ENCODE measurements at places on chromosomes 6 and 20.

GRCh38 chr6:45098256-45098655 is 229.9 kb upstream of the RUNX2 start:
- no peak for DNase-seq

DNA sequence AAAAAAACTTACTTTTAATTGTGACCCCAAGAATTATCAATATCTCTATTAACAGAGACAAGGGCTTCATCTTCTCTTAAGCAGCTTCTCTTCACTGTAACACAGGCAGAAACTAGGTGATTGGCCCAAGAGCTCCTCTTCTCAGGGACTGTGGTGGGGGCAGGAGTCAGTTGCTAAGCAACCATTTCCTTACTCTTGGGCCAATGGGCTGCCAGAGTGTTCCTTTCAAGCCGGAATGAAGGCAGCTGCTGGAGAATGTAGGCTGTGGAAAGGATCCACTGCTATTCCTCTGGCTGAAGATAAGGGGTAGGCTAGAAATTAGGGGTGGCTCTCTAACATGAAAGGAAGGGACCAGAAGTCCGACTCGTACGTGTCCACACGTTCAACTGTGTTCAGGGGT is at the start of gene SEL1L2:
Gene SEL1L2, minus strand, starts transcription at position 150 of the 400 bp plus-strand sequence. Its CDS starts 80 bp downstream, at position 70.
- DNase-seq: no peak

DNA sequence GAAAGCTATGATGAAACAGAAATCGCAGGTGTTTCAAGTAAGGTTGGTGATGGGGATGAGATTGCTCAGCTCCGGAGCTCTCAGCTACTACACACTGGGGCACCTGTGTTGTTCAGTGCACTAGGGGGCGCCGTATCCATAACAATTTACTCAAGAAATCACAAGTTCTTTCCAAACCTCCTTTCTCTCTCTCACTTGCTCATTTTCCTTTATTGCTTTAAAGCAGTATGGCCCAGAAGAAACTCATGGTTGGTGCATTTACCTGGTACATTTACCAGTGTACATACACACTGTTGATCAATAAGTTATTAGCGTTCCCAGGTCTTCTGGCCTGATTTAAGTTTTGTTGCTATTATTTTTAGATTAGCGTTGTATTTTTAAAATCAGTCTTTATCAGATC is 235.2 kb upstream of the TAB2 start:
- DNase-seq: no peak

DNA sequence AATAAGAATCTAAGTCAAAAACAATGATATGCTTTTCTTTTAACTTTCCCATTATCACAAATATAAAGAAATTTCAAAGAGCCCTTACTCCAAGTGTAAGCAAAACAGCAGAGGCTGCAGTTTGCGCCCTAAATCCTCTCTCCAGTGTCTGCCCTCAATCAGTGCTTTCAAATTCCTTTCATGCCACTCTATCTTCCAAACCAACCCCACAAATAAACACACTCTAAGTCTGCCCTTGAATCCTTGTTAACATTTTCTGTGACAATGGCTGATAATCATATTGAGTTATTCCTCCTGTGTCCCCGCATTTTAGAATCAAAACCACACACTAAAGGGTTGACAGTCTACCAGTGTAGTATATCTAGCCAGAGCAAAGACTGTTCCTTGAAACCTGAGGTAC is 317.9 kb upstream of the MARCKS start:
- no peak for DNase-seq

- no peak for DNase-seq
Observed at GRCh38 chr6:148693882-148694484, 52.8 kb upstream of the UST start.

DNA sequence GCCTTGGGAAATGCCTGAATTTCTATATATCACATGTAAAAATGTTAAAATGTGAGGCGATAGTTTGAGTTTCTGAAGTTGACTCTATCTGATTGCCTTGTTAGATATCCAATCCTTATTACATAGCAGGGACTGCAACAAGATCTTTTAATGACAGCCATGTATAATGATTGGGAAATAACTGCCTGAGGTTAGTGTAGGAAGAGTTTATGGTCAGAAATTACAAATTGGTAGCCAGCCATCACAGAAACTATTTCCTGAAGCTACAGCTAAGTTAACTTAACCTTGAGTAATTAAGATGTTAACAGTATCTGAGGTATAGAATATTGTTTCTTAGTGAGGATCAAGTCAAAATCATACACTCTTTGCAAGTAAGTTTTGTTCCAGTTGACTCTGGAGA is 41.0 kb downstream of the AKIRIN2 start:
- no peak for DNase-seq

- no peak for DNase-seq
Observed at GRCh38 chr20:50892394-50892793, 38.8 kb downstream of the ADNP start.

DNA sequence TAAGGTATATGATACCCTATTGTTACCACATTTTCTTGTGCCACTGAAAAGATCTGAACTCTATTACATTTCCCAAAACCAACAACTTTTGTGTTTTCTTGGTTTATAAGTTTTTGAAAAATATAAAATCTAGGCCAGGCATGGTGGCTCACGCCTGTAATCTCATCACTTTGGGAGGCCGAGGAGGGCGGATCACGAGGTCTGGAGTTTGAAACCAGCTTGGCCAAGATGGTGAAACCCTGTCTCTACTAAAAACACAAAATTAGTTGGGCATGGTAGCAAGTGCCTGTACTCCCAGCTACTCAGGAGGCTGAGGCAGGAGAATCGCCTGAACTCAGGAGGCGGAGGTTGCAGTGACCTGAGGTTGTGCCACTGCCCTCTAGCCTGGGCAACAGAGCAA is 34.3 kb downstream of the SAMHD1 start:
- DNase-seq: no peak

GRCh38 chr6:87710090-87710489 is 8.1 kb upstream of the AKIRIN2 start:
- no peak for DNase-seq

- DNase-seq: no peak
Observed at GRCh38 chr20:2729791-2730190, 37.2 kb downstream of the EBF4 start.

GRCh38 chr20:34363465-34364222 is 571 bp downstream of the ITCH start:
- DNase-seq: no peak

DNA sequence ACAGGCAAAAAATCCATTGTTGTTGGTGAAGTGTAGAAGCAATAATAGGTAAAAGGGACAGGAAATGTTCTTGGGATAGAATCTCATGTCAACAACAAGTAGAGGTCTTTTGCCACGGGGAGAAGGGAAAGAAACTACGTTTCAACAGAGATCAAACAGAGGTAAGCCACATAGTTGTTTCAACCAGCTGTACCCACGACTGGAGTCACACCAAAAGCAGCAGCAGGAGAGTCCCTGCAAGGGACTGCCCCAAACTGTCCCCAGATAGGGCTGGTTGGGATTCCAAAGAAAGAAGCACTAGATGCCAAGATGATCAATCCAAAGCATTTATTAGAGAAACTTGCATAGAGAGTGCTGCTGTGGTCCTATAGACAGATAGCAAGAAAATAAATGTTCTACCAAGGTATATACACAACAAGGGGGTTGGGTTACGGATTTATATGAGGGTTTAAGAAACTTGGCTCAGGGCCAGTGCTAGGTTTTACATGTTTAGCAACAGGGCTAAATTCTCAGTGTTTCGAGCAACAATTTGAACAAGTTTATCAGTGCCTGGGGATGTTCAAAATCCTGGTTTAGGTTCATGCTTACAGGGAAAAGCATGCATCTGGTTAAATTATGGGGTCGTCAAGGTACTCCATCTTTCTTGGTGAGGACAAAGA is 466.5 kb downstream of the MMUT start:
- no peak for DNase-seq

DNA sequence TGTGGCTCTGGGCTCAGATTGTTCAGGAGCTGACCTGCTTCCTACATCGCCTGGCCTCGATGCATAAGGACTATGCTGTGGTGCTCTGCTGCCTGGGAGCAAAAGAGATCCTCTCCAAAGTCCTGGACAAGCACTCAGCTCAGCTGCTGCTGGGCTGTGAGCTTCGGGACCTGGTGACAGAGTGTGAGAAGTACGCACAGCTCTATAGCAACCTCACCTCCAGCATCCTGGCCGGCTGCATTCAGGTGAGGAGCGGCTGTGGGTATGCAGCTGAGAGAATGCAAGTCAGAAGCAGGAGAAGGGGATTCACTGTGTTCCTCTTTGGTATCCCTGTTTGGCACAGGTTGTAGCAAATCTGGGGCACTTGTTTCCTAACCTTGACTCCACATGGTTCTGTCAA is 17.9 kb downstream of the CUL9 start:
- DNase-seq: no peak

- DNase-seq: no peak
Observed at GRCh38 chr6:22658183-22658582, 88.8 kb downstream of the HDGFL1 start.

DNA sequence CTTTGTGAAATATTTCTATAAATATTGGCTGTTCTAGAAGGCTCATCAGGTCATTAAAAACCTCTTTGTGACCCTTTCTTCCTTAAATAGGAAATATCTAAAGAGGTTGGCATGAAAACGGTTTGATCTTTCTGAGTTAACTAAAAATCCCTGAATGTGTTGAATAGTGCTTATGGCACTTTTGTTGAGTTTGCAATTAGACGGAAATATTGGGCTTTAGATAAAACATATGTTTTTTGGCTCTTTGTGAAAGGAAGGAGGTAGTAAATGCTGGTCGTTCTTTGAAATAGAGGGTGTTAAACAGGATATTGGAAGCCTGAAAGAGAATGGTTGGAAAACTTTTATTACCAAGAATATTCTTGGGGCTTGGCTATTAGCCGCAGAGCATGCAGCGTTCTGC is 163.0 kb downstream of the ARID1B start:
- DNase-seq: no peak

- DNase-seq: no peak
Observed at GRCh38 chr6:122365775-122366403, 33.6 kb upstream of the HSF2 start.

DNA sequence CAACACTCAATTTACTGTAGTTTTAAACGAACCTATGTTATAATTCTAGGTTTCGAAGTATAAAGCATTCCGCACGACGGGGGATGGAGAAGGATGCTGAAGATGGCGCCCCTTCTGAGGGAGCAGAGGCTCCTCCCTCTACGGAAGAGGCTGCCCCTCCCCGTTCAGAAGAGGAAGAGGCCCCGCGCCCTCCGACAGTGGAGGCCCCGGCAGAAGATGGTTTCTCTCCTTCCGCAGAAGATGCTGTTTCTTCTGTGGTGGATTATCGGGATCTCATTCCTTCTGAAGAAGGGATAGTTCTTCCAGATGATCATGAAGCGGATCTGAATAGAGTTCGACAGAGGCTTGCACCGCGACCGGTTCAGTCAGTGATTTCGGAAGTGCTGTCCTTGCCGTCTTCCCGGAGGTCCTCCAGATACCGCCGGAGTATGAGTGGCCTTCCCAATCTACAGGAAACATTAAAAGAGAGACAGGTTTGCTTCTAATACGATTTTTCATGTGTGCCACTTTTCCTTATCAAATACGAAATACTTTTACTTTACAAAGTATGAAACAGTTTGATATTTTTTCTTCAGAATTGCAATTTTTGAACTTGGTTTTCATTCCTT is 7.7 kb downstream of the DNAH8 start:
- DNase-seq: no peak

DNA sequence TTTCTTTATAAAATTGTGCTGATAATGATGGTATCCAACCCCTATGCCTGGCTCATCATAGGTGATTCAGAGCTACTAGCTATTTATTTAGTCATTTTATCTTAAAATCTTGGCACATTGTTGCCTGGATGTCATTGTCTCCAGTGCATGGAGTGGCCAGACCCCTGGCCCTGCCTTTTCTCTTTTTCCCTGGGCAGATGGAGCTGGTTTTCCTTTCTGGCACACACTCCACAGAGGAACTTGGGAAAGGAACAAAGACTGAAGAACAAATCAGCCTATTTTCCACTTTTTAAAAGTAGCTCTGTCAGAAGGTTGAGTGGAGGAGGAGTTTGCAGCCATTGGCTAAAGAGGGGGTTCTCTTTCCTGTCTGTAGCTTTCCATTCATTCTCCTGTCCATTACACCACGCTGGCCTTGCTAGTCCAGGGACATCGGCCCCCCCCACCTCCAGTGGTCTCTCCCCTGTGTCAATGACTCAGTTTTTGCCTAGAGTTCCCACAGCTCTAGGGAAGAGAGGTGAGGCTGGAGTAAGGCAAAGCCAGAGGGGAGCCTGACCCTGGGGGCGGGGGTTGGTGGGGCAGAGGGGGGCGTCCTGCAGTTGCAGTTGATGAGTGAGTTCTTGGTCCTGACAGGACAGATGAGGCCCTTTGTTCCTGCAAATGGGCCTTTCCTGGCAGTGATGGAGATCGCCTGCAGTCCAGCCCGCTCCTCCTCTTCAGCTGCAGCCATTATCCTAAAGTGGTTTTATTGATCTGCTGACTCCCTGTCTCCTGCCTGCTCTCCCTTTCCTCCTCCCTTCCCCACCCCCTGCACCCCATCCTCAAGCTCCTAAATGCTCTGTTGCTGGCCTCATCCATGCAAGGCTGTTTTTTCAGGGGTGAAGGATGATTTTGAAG is 774.5 kb downstream of the DHX35 start:
- no peak for DNase-seq

GRCh38 chr6:46756469-46757213 is 9.9 kb downstream of the ANKRD66 start:
- no peak for DNase-seq

GRCh38 chr6:20497216-20498040 is 36.8 kb upstream of the CDKAL1 start:
- DNase-seq: no peak

DNA sequence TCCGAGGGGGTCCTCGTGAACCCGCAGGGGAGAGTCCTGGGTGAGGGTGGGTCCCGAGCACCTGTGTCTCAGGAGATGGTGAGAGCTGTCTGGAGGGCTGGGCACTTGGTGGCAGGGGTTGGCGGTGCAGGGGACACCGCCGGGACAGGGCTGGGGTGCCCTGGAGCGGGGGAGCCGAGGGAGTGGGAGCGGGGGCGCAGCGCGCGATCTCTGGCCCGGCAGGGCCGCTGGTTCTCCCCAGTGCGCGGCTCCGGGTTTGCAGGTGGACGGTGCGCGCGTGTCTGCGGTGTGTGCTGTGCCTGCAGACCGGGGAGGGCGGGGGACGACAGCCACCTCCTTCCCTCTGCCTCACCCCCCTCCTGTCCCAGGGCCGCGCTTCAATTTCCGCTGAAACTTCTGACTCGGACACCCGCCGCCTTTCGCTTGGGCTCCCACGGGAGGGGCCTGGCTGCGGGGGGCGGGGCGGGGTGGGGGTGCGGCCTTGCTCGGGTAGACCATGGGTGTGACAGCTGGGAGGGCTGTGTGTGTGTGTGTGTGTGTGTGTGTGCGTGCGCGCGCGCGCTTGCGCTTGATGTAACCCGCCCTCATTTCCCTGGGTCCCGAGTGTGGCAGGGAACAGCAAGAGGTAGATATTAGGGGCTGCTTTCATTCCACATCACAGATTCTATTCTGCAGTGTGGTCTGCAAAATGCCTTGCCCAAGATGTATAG is 1.2 kb downstream of the TRIB3 start:
- no peak for DNase-seq

- DNase-seq: no peak
Observed at GRCh38 chr6:36967757-36968156, 13.2 kb downstream of the PI16 start.

GRCh38 chr20:48717680-48718223 is 110.0 kb downstream of the PREX1 start:
- no peak for DNase-seq
